ENCODE measurements at places on chromosomes 2 and 18.

- no peak for DNase-seq
Measured at GRCh38 chr2:183665425-183665824, 541.2 kb downstream of the NUP35 start.

- DNase-seq: peak; percentile 73
Measured at GRCh38 chr2:9771481-9772017, 71.7 kb upstream of the TAF1B start.

DNA sequence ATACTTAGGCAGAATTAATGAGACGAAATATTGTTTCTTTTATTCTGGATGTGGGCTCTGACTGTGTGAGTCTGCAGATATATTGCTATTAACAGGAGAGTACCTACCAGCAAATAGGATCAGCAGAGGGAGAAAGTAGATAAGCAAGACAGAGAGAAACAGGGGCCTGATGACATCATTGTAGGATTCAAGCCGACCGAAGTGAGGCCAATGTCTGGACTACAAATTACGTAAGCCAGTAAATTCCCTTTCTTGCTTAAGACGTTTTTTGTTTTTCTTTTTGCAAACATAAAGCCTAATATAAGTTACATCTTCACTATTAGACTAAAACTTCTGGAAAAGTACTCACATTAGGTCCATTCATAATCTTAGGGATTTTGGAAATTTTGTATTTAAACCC is 21.4 kb upstream of the PTPRM start:
- no peak for DNase-seq

DNA sequence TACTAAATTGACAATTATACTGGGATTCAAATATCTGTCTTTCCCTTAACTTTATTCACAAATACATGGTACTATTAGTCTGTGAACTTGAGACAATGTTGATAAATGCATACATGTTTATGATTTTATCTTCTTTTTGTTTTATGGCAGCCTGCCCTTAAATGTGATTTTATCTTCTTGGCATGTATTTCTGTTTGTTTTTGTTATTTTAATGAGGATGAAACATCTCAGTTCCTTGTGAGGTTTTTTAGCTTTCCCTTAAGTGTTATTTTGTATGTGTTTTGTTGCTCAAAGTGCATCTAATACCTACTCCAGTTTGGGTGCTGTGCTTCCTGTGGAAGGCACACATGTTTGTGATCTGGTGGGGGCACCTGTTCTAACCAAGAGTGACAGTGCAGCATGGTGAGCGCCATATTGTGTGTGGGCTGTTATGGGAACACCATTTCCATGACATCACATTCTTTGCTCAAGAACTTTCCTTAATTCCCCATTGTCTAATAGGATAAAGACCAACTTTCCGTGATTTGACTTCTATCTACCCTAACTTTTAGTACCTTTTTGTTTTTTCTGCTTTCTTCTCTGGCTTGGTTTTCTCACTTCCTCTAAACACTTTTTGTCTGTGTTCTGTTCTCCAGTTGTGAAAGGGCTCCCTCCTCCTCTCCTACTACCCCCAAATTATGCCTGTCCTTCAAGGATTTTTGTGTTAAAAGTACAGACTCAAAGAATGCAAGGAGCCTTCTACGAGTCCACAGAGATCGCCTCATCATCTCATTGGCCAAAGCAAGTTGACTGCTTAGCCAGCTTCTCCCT is 162.1 kb upstream of the TTC39C start:
- no peak for DNase-seq

GRCh38 chr18:4586731-4587130 is 131.6 kb upstream of the DLGAP1 start:
- DNase-seq: no peak

DNA sequence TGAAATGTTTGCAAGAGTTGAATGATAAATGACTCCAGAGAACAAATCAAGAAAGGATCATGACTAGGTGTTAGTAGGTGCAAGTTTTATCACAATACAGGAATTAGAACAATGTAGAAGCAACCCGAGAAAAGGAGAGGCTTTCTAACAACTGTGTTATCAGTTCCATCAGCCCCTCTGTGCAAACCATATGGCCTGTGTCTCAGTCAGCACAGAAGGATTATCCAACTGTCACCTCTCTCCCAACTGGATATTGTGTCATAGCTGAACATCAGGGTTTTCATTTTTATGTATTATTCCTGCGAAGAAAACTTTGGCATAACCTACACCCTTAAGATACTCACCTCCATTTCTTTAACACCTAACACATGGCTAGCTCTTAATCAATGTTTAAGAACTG is 321.6 kb upstream of the RND3 start:
- DNase-seq: no peak

DNA sequence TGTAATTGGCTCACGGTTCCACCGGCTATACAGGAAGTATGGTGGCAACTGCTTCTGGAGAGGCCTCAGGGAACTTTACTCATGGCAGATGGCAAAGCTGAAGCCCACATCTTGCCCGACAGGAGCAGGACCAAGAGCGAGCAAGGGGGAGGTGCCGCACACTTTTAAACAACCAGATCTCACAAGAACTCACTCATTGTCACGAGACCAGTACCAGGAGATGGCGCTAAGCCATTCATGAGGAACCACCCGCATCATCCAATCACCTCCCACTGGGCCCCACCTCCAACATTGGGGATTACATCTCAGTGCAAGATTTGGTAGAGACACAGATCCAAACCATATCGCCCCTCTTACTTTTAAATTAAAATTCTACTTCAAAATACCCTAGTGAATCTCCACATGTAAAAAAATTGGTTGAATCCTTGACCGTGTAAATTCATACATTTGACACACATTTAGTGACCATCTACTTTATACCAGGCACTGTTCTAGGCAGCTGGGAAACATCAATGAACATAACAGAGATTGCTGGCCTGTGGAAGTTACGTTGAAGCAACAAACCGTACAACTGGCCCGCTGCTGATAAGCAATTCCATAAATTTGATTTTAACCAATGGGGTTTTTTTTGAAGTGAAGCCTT is 87.6 kb downstream of the ALPK2 start:
- peak; percentile 76 for DNase-seq

- DNase-seq: peak; percentile 45
Measured at GRCh38 chr2:237590272-237591140, at the start of gene RAB17. Gene RAB17, minus strand, starts transcription at chr2:237590734. Its CDS starts 4,580 bp downstream, at chr2:237586154.

DNA sequence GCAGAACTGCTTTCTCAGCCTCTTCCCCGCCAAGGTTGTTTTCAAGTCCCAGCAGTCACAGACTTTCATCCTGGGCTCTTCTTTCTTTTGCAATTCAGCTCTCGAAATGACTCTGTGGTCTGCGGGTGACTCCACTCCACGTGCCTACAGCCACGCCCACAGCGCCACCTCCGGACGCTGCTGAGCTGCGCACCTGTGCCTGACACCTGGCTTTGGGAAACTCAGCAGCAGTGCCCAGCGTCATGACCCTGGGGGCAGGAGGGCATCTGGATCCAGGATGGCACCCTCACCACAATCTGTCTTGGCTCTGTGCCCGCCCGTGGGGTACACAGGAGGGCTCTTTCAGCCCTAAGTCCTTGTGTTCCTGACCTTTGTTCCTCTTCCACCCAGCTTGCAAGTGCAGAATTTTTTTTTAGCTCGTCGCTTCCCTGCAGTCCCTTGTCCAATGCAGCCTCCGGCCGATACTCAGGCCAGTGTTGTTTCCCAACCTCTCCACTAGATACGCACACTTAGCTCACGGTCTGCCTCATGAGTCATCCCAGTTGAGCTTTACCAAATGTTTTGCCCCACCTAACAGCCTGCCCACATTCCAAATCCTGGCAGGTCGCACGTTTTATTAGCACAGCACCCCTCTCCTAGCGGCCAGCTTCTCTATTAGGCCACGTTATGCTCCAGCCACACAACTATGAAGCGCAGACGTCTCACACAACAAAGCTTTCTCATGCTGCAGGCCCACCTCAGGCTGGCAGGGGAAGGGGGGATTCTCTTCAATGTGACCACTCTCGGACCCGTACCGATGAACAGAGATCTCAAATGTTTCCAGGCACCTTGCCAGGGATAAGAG is 6.5 kb upstream of the CAPN10 start:
- DNase-seq: peak; percentile 94

DNA sequence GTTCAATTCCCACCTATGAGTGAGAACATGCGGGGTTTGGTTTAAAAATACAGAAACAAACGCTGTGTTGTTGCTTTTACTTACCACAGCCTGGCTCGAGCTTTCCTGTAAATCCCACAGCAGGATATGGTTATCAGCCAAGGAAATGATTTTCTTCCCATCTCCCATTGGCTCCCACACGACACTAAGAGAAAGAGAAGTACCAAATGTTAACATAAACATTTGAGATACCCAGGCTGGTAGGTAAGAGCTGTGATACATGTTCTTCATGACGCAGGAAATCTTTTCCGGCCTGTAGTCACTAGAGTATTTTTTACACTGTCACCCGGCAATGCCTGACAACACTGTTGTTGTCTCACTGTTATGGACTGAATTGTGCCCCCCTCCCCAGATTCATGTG is 163.6 kb downstream of the EIPR1 start:
- no peak for DNase-seq

GRCh38 chr2:43019025-43019367 is 207.4 kb downstream of the ZFP36L2 start:
- DNase-seq: no peak

- DNase-seq: no peak
Measured at GRCh38 chr2:102662833-102663232, 43.5 kb downstream of the SLC9A2 start.

- no peak for DNase-seq
Measured at GRCh38 chr2:234308813-234309195, 188.1 kb downstream of the ARL4C start.
